ENCODE measurements at places on chromosomes 11 and 22. TPM values are rescaled to one million over a fixed set of nuclear protein-coding genes. Genes with fewer than 3 reads are reported as not detected.

The SLC22A8 gene
- total RNA-seq = 0.41 TPM

DNA sequence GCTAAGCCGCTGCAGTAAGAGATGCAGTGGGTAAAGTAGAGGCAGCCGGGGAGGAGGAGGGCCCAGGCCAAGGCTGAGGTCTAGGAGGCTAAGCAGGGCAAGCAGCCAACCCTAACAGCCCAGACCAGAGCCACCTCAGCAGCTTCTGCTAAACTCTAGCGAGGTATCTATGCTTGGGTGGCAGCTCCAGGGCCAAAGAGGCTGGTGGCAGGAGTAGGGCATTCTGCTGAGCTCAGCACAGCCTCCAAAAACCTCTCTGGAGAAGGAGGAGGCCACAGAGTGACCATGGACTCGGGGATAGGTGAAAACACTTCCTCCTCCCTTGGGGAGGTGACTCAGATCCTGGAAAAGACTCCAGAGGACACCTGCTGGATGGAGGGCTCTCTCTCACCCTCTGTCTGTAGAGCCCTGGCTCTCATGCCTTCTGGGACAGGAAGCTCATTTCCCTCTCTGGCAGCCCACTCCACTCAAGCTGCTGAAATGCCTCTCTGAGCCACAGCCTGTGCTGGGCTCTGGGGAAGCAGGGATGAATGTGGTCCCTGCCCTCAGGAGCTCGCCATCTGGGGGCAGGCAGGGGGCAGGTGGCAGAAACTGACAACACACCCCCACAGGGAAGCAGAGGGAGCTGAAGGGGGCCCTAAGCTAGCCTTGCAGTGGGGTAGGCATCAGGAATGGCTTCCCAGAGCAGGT, 16.5 kb upstream of the TPBGL start:
- H3K4me1 ChIP-seq = no peaks in the 10 kb centered on the region
- H3K27ac ChIP-seq = no peak overlapping the region
- H3K4me3 ChIP-seq = no peak overlapping the region
- H3K36me3 ChIP-seq = no peaks in the 10 kb centered on the region
- no peak for DNase-seq

GRCh38 chr22:38220653-38221386, 19.0 kb downstream of the MAFF start:
- H3K4me1 ChIP-seq = peaks cover 12% of the 10 kb centered on the region
- peaks cover 4% of the 10 kb centered on the region for H3K36me3 ChIP-seq
- H3K27me3 ChIP-seq = no peaks in the 10 kb centered on the region
- DNase-seq = no peak

DNA sequence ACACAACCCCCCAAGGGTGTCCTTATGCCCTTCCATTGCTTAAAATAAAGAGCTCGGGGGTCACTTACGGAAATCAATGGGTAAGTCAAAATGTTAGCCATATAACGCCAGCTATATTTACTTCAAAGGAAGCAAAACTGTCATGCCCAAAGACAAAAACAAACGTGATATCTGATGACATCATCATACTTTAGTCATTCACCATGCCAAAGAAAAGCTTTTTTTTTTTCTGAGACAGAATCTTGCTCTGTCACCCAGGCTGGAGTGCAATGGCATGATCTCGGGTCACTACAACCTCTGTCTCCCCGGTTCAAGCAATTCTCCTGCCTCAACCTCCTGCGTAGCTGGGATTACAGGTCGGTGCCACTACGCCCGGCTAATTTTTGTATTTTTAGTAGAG, 47.7 kb upstream of the SC5D start:
- no peak overlapping the region for H3K27ac ChIP-seq
- H3K4me3 ChIP-seq = no peak overlapping the region
- no peak for DNase-seq
- H3K27me3 ChIP-seq = no peaks in the 10 kb centered on the region
- no peaks in the 10 kb centered on the region for H3K36me3 ChIP-seq

The NAALAD2 gene
- 2.0 TPM for total RNA-seq

The COA4 gene
- 64.7 TPM for total RNA-seq

GRCh38 chr11:65788821-65789220, 2.0 kb downstream of the OVOL1 start:
- H3K36me3 ChIP-seq = no peaks in the 10 kb centered on the region
- peak overlapping the region; percentile 88 for H3K27ac ChIP-seq
- peak overlapping the region; percentile 21 for H3K4me3 ChIP-seq

The SCGB2A2 gene
- total RNA-seq = not detected

GRCh38 chr11:134503596-134503995, 91.6 kb upstream of the B3GAT1 start:
- no peak overlapping the region for H3K4me3 ChIP-seq
- no peak overlapping the region for H3K27ac ChIP-seq
- no peak for DNase-seq

DNA sequence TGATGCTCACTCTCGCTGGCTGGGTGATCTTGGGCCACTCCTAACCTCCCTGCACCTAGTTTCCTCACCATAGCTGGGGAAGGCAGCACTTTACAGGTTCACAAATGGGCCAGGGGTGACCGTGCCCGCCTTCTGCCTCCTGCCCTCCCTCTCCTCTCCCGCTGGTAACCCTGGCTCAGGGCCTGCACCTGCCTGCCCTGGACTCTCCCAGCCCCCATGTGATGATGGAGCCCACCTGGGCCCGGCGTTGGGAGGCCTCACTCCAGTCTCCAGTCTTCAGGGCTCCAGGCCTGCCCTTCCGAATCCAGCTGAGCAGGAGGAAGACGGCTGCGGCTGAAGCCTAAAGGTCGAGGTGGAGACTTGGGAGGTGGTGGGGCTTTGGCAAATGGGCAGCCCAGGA, 152.9 kb downstream of the CACNA1I start:
- no peaks in the 10 kb centered on the region for H3K4me1 ChIP-seq
- no peak overlapping the region for H3K27ac ChIP-seq
- no peak for DNase-seq
- no peaks in the 10 kb centered on the region for H3K27me3 ChIP-seq
- no peak overlapping the region for H3K4me3 ChIP-seq
- no peaks in the 10 kb centered on the region for H3K36me3 ChIP-seq

GRCh38 chr11:34305193-34305592, 52.6 kb downstream of the ABTB2 start:
- no peaks in the 10 kb centered on the region for H3K27me3 ChIP-seq
- H3K27ac ChIP-seq = peak overlapping the region; percentile 1
- no peak for DNase-seq
- no peaks in the 10 kb centered on the region for H3K36me3 ChIP-seq

DNA sequence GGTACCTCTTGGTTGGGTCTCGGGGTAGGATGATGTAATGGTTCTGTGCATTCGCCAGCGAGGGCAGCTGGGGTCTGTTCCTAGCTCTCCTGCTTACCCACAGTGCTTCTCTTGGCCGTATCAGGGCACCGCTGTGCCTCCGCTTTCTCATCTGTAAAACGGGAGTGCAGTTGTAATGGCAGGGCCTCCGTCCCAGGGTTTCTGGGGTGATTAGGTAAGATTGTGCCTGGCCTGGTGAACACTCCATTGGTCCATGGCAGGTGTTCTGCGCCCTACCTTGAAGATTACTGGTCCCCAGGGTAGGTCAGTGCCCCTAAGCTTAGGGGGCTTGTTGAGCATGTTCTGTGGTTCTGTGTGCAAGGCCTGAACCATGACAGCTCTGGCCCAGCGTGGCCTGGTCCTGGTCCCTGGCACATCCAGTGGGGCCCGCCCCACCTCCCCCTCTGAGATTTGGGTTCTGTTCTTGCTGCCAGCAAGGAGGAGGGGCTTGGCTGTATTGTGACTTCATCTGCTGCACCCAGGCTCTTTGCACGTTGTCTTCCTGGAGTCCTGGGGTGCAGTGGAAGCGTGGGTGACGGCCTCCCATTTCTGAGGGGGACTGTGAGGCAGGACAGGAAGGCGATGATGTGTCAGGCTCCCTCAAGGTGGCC, 4.9 kb downstream of the MYRF start:
- no peak overlapping the region for H3K4me3 ChIP-seq
- no peaks in the 10 kb centered on the region for H3K4me1 ChIP-seq
- DNase-seq = no peak

The MAP6 gene
- 7.7 TPM for total RNA-seq

- no peaks in the 10 kb centered on the region for H3K36me3 ChIP-seq
- H3K27ac ChIP-seq = no peak overlapping the region
- peaks cover 5% of the 10 kb centered on the region for H3K4me1 ChIP-seq
- DNase-seq = no peak
- H3K4me3 ChIP-seq = no peak overlapping the region
Measured at GRCh38 chr11:114058026-114058706, 1.3 kb upstream of the ZBTB16 start.

The HIRA gene
- 26.8 TPM for total RNA-seq

The SERPING1 gene
- total RNA-seq = 785 TPM

GRCh38 chr11:36412781-36413383, 97.2 kb downstream of the TRAF6 start:
- no peaks in the 10 kb centered on the region for H3K36me3 ChIP-seq
- H3K27ac ChIP-seq = no peak overlapping the region
- no peak overlapping the region for H3K4me3 ChIP-seq
- H3K4me1 ChIP-seq = no peaks in the 10 kb centered on the region

The MUC2 gene
- not detected for total RNA-seq

- no peaks in the 10 kb centered on the region for H3K27me3 ChIP-seq
- peak; percentile 91 for DNase-seq
- no peaks in the 10 kb centered on the region for H3K36me3 ChIP-seq
- H3K4me1 ChIP-seq = no peaks in the 10 kb centered on the region
Measured at GRCh38 chr11:100687054-100687629, at the start of gene ARHGAP42. ARHGAP42 (plus strand) TSS chr11:100687288; CDS start chr11:100687679, 391 bp downstream.

DNA sequence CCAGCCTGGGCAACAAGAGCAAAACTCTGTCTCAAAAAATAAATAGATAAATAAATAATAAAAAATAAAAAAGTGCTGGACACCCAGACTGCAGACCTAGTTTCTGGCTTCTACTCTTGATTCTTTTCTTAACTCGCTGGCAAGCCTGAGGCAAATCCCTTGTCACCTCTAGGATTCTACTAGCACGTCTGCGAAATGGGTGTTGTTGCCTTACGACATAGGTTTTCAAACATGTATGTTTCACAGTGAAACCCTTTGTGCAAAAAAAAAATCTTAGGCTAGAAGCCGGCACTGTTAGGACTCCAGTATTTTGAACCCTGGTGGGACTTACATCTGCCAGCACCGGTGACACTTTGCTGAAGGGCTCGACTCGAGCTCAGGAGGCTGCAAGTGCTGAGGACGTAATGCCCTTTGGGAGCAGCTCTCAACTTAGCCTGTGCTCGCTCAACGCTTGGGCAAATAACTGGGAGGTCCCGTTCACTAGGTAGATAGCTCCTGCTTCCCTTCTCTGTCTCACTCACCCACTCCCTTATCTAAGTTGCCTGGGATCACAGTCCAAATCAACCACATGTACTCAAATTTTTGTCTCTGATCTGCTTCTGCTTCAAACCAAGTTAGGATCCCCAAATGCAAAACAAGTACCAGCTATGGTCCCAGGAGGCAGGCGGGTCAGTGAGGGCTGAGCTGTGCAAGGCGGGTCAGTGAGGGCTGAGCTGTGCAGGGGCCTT, 34.7 kb upstream of the MYH9 start:
- H3K36me3 ChIP-seq = no peaks in the 10 kb centered on the region
- no peaks in the 10 kb centered on the region for H3K27me3 ChIP-seq
- no peak overlapping the region for H3K27ac ChIP-seq
- no peak for DNase-seq
- H3K4me3 ChIP-seq = no peak overlapping the region

- H3K4me3 ChIP-seq = no peak overlapping the region
- no peaks in the 10 kb centered on the region for H3K4me1 ChIP-seq
- no peaks in the 10 kb centered on the region for H3K27me3 ChIP-seq
- no peak overlapping the region for H3K27ac ChIP-seq
- DNase-seq = no peak
Measured at GRCh38 chr11:84886344-84886743, 740.8 kb downstream of the DLG2 start.

- no peaks in the 10 kb centered on the region for H3K4me1 ChIP-seq
- no peak overlapping the region for H3K4me3 ChIP-seq
- no peaks in the 10 kb centered on the region for H3K36me3 ChIP-seq
- no peak overlapping the region for H3K27ac ChIP-seq
Measured at GRCh38 chr22:31977141-31977841, 33.0 kb downstream of the YWHAH start.

GRCh38 chr11:63841554-63841953, 2.6 kb downstream of the MARK2 start:
- H3K4me1 ChIP-seq = peaks cover 14% of the 10 kb centered on the region
- H3K36me3 ChIP-seq = no peaks in the 10 kb centered on the region
- no peak for DNase-seq

DNA sequence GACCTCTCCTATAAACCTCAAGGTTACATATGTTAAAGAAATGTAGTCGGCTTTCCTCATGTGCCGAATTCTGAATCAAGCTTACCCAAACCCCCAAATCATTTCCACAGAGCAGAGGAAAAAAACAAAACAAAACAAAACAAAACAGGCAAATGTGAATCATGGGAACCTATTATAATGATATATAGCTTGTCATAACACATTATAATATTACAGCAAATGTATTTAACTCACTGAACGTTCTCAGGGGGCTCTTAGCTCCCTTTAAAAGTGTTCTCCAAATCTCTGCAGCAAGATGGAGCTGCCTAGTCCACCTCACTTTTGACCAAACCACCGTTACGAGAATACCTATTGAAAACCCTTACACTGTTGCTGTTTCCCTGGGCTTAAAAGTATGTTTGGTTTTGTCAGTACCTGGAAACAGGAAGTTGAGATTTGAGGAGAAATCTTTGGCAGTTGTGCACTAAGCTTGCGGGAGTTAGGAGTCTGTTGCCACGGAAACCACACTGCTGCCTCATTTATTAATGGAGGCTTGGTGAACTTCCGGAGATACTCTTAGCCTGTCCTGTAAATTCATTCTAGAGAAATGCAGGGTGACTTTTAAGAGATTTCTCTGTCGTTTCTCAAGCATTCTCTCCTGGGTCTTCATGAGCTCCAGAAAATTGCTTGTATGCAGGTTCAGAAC, 167.0 kb upstream of the RASSF10 start:
- peak; percentile 63 for DNase-seq
- peaks cover 20% of the 10 kb centered on the region for H3K4me1 ChIP-seq

The TTC36 gene
- 1.1 TPM for total RNA-seq

GRCh38 chr22:45294030-45294429, 9.3 kb downstream of the UPK3A start:
- no peaks in the 10 kb centered on the region for H3K27me3 ChIP-seq
- no peak overlapping the region for H3K27ac ChIP-seq
- peaks cover 2% of the 10 kb centered on the region for H3K4me1 ChIP-seq
- H3K4me3 ChIP-seq = no peak overlapping the region
- no peaks in the 10 kb centered on the region for H3K36me3 ChIP-seq

DNA sequence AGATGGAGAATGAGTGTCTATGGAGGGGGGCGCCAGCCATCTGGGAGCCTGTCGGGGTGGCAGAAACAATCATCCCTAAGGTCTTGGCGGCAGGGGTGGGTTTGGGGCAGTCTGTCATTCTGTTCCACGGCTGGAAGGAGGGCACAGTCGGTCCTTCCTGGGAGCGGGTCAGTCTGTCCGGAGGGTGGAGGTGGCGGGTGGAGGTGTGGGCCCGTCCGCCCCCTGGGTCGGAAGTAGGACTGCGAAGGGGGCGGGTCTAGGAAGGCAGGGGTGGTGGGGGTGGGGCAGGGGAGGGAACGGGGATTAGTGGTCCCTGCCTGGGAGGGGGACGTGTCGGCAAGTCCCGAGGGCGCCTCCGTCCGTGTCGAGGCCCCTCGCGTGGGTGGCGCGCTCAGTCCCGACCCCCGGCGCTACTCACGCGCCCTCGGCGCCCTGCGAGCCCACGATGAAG, 461 bp downstream of the TBC1D10A start:
- peak; percentile 81 for DNase-seq
- H3K4me1 ChIP-seq = peaks cover 32% of the 10 kb centered on the region
- H3K27ac ChIP-seq = peak overlapping the region; percentile 88
- no peaks in the 10 kb centered on the region for H3K27me3 ChIP-seq
- no peaks in the 10 kb centered on the region for H3K36me3 ChIP-seq

The IFITM10 gene
- 6.4 TPM for total RNA-seq

- no peaks in the 10 kb centered on the region for H3K4me1 ChIP-seq
- H3K36me3 ChIP-seq = no peaks in the 10 kb centered on the region
- H3K27me3 ChIP-seq = no peaks in the 10 kb centered on the region
- no peak overlapping the region for H3K27ac ChIP-seq
Measured at GRCh38 chr22:50320116-50320515, 6.7 kb downstream of the DENND6B start.

All from kidney (tissue), 22 donors.